ENCODE measurements at places on chromosomes 2 and 18.

- DNase-seq = no peak
Measured at GRCh38 chr2:3343012-3343411, 34.6 kb downstream of the EIPR1 start.

DNA sequence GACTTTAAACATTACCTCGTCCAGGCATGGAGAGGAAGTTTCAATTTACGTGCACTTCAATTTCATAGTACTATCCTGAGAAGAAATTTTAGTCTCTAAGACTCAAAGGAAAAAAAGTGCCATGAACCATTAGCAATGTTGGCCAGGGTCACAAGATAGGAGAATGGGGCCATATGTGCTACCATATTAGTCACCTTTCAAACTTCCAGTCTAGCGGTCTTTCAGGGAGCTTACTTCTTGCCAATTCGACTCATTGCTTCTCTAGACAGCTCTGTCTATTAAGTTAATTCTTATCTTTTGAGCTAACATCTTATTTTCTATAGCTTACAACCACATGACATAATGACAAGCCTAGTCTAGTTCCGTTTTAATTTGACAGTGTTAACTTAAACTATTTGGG, 129.1 kb downstream of the ANKRD44 start:
- no peak for DNase-seq

DNA sequence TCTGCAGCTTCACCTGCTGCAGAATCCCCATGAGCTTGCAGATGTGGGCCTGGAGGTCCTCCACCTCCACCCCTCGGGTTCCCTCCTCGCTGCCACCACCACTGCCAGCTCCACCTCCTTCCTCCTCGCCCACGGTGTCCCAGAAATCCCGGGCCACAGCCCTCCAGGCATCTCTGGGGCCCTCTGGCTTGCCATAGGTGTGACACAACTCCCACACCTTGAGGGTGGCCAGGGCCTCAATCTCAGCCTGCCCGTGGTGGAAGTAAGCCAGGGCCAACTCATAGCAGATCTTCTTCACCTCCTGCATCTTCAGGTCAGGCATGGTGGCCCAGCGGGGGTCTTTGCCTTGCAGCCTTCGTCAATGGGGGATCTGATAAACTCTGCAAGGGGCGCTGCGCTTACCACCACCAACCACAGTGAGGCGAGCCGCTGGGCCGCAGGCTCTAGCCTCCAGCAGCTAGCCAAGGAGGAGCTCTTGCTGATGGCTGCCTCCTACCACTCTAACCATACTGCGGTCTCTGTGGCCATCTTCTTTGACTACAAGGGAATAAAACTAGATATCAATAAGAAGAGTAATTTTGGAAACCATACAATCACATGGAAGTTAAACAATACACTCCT, 36.1 kb upstream of the ANKRD62 start:
- DNase-seq = no peak

DNA sequence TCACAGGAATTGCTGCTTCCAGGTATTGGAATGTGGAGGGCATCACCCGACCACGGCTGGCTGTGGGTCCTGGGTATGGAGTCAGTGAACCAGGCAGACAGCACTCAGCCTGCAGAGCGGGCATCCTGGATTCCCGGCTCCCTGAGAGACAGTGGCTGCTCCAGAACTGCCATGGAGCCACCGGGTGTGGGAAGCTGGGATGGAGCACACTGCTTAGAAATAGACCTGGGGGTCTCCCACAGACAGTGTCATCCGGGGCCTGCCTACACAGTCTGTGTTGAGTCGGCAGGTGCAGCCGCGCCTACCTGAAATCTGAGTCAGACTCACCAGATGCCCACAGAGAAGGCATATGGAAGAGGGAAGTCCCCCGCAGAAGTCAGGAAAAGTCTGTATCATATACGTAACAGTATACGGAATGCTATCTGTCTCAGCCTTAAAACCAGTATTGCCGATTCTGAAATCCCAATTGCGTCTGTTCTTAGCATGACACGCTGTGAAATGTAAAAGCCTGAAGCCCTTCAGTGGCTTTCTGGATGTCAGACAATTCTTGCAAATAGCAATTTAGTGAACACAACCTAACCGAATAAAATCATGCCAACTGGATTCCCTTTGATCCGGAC, 509.7 kb upstream of the MYT1L start:
- DNase-seq = no peak

DNA sequence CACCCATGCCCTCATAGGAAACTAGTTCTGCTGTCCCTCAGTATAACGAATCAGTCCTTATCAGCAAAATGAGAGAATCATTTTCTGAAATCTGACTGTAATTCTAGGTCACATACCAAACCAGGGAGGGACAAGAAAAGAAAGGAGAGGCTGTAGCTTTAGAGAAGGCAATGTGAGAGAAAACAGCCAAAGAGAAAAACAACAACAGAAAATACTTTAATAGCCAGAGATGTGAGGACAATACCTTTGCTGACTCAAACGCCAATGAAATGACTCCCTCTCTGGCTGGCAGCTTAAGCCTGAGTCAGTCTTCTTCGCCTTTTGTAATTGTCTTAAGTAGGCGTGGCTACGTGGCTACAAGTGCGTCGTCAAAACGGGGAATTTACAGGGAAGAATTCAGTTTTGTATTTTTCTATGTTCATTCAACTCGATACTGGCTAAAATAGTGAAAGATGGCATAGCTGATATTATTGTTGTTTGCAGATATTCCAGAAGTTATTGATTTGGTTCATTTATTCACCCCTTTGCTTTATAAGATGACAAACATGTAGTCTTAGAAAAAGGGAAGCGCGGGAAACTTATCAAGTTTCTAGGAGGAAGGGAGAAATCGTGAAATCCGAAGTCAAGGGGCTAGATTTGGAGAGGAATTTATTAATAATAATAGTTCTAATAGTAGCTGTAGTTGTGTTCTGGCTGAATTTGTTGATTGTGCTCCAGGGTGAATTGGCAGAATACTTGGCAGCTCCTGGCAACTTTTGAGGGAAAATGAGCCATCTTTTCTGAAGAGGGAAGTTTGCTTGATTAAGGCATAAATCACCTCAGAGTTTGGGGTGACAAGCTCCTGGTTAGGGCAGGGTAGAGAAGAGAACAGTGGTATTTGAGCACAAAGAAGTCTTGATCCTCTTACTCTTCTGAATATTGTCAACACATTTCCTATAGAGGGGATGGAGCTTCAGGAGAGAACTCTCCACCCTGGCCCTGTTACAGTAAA, at the start of gene IL1A:
Gene IL1A (minus strand): TSS at position 295 of the 991 bp plus-strand sequence. CDS start 723 bp downstream, outside the sequence.
- DNase-seq = no peak

DNA sequence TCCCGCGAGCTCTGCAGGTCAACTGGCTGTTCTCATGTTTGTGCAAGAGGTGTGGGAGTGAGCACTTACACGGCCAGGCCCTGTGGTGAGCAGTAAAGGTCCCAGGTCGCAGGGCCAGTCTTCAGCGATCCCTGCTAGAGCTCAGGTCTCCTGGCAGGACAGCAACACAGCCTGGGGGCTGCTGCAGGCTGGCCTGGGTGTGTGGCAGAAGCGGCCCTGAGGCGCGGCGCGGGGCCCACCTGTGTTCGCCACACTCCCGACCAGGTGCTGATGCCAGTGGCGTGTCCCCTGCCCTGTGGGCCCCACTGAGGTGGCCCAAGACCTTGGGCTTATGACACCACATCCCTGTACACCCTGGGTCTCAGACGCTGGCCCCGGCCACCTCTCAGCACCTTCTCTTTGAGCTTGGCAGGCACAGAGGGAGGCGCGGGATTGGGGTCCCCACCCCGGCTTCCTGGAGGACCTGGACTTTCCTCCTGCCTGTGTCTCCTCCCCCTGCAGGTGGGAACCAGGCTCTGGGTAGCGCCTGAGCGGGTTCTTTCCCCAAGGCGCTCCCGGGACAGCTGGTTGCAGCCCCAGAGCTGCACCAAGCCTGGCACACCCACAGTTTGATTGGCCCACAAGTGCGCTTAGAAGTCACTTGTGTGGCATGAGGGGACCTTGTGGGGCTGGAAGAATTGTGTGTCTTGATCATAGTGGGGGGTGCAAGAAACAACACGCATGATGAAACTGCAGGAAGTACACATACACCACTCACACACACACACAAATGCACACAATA, 59.2 kb downstream of the TWIST2 start:
- no peak for DNase-seq

GRCh38 chr2:68588589-68588988, 54.8 kb upstream of the PROKR1 start:
- no peak for DNase-seq

- DNase-seq = peak; percentile 15
Measured at GRCh38 chr2:190500054-190500502, 34.4 kb downstream of the NEMP2 start.

Data from HuH-7.5 (cell line).